ENCODE measurements at places on chromosomes 1 and 21.
A peak's percentile ranks its signal among the peaks of the same experiment; 100 is the strongest.

GRCh38 chr1:218347336-218347722, 2.2 kb downstream of the TGFB2 start:
- DNase-seq: no peak

GRCh38 chr1:230713915-230714764, at the start of gene AGT:
AGT (minus strand) TSS chr1:230714122; CDS start chr1:230710823, 3,299 bp downstream.
- peak; percentile 48 for DNase-seq

DNA sequence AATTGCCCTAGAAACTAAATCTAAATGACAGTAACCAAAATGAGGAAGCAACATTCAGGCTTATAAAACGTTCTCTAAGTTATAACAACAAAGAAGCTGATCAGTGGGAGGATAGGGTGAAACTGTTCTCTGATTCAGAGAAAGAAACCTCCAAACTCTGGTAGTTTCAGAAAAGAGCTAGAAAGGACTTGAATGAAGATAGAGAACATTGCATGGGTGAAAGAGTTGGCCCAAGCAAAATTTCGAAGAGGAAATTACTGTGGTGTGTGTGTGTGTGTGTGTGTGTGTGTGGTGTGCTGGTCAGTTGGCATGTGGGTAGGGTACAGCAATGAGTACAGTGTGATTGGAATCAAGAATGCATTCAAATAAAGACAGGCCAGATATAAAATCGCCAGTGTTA, 16.5 kb upstream of the SPAG17 start:
- DNase-seq: no peak

DNA sequence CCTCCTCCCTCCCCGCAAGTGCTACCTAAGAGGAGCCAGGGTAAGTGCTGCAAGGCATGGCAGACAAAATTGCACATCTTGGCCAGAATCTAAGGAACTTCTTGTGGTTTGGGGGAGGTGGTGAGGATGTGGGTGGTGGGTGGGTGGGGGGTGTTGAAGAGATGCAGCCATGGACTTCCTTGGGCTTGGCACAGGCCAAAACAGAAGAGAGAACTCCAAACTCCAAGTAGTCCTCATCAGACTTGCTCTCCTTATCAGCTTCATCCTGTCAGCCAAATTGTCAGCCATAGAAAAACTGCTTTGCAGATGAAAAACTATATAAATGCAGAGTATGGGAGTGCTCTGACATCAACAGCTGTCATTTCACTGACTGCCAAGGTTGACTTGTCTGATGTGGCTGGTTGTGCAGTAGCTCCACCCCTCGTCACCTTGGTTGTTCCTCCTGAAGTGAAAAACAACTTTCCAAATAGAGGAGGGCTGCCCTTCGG, 7.1 kb downstream of the AMIGO1 start:
- DNase-seq: no peak

DNA sequence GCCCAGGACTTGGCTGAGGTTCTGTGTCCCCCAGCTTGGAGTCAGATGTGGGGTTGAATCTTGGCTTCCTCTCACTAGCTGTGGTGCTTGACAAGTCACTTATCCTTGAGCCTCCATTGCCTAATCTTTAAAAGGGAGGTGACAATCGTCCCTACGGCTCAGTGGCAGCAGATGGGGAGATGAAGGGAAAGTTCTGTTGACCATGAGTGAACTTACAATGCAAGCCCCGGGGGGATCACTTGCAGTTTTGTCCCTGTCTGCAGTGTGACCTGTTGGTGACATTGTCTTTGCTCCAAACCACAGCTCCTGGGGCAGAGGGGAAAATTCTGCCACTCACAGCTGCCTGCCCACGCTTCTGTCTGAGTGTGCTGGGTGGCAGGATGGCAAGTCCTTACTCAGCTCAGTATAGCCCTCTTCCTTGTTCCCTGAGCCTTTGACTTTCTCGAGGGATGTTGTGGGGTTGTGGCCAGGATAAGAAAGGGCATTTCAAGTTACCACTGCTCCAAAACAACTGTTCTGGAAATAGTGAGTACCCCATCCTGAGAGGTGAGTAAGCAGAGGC, 1.7 kb downstream of the PCSK9 start:
- DNase-seq: no peak

- DNase-seq: no peak
These were observed 27.4 kb downstream of the LAMB3 start for GRCh38 chr1:209624558-209625549.
